Omental fat pad (tissue), 4 donors: ENCODE measurements at places on chromosomes 3 and 15. TPM values are rescaled to one million over a fixed set of nuclear protein-coding genes. Genes with fewer than 3 reads are reported as not detected.

Gene NRROS
- total RNA-seq, result 18.2 TPM

Gene CIDEC
- total RNA-seq, result 728 TPM

Gene C3orf20
- total RNA-seq, result 0.28 TPM

Gene MYO5C
- 18.1 TPM for total RNA-seq

Gene PLAAT1
- not detected for total RNA-seq

Gene BDH1
- 11.9 TPM for total RNA-seq

Gene FBXL22
- total RNA-seq, result not detected

Gene LRTM1
- not detected for total RNA-seq

Gene GPR62
- total RNA-seq, result 0.37 TPM

Gene EFL1
- 11.9 TPM for total RNA-seq

Gene TMEM212
- not detected for total RNA-seq

Gene NR2F2
- total RNA-seq, result 23.5 TPM

Gene OR5K3
- total RNA-seq, result not detected

Gene FANCD2OS
- total RNA-seq, result not detected

Gene DPPA2
- not detected for total RNA-seq

Gene ARHGEF26
- 26.9 TPM for total RNA-seq
